ENCODE measurements at places on chromosomes 3 and 15. TPM values are rescaled to one million over a fixed set of nuclear protein-coding genes. Genes with fewer than 3 reads are reported as not detected.

Gene PRTG
- total RNA-seq: 1.0 TPM

Gene TRAT1
- not detected for total RNA-seq

Gene IL20RB
- 0.51 TPM for total RNA-seq

Gene INSYN1
- 0.51 TPM for total RNA-seq

Gene ACOX2
- 1.6 TPM for total RNA-seq

Gene TLR9
- not detected for total RNA-seq

Gene PCOLCE2
- 0.13 TPM for total RNA-seq

Gene ZPLD1
- total RNA-seq: not detected

Gene SI
- not detected for total RNA-seq

Gene CLEC3B
- total RNA-seq: 0.26 TPM

Gene NEIL1
- 8.0 TPM for total RNA-seq

Gene STARD5
- 1.9 TPM for total RNA-seq

Gene GOLGA8R
- 0.26 TPM for total RNA-seq

Gene TJP1
- total RNA-seq: 91.8 TPM

Gene IMP3
- total RNA-seq: 68.5 TPM

Gene STRC
- 0.13 TPM for total RNA-seq

Gene PIGZ
- total RNA-seq: 4.6 TPM

Gene DCP1A
- total RNA-seq: 12.3 TPM

Gene PLSCR4
- total RNA-seq: 569 TPM

Gene KBTBD13
- total RNA-seq: not detected

Gene IQCF2
- not detected for total RNA-seq

Gene C2CD4A
- 3.2 TPM for total RNA-seq

All from dermis microvascular lymphatic vessel endothelial cell (primary cell).